ENCODE measurements at places on chromosomes 5 and 9.

DNA sequence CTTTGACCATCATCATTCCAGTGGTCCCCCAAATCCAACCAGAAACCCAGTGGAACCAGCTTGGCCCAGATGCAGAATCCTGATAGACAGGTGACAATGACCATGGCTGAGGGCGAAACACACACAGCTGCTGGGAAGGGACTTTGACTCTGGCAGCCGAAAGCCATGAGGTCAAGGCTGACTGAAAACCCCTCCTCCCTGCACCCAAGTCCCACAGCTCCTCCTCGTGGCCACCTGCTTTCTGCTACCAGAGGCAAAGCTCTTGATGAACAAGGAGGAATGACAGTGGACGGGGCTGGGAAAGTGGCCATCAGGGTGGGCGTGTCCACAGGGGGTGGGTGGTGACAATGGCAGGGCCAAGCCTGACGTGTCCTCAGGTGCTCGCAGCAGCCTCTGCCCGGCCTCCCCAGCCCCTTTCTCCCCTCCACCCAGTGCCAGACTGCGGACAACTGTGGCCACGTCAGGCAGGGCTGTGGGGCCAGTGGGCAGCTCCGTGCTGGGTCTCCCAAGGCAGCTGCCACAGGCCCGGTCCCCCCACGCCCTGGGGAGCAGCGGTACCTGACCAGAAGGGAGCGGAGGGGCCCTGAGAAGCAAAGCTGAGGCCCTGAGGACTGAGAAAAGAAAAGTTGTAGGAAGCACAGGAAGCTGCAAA lies 30.8 kb upstream of the SARDH start:
- no peak for DNase-seq

DNA sequence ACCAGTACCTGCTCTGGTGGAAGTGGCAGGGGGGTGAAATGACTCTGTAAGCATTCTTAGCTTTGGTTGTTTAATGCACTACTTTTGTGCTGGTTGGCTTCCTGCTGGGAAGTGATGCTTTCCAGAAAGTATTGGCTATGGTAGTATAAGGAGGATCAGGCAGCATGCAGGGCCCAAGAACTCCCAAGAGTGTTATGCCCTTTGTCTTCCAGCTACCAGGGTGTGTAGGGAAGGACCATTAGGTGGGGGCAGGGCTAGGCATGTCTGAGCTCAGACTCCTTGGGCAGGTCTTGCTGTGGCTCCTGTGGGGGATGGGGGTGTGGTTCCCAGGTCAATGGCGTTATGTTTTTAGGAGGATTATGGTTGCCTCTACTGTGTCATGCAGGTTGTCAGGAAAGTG lies 135.8 kb upstream of the TRPC7 start:
- no peak for DNase-seq

- DNase-seq, result no peak
These were observed 32.2 kb downstream of the ANXA2R start for GRCh38 chr5:43007911-43008362.

DNA sequence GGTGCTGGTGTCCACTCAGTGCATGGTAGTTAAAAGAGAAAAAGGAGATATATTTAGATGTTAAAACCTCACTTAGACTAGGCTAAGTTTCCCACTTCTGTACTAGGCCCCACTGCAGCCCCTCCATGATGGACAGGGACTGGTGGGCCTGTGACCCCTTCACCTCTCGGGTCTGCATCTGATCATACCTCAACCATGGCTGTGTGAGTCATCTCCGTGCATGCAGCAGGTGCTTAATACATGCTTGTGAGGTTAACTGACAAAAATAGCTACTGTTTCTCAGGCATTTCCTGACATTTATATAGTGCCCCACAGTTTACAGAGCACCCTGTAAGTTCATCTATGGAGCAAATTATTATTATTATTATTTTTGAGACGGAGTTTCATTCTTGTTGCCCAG lies 8.4 kb upstream of the URM1 start:
- no peak for DNase-seq

DNA sequence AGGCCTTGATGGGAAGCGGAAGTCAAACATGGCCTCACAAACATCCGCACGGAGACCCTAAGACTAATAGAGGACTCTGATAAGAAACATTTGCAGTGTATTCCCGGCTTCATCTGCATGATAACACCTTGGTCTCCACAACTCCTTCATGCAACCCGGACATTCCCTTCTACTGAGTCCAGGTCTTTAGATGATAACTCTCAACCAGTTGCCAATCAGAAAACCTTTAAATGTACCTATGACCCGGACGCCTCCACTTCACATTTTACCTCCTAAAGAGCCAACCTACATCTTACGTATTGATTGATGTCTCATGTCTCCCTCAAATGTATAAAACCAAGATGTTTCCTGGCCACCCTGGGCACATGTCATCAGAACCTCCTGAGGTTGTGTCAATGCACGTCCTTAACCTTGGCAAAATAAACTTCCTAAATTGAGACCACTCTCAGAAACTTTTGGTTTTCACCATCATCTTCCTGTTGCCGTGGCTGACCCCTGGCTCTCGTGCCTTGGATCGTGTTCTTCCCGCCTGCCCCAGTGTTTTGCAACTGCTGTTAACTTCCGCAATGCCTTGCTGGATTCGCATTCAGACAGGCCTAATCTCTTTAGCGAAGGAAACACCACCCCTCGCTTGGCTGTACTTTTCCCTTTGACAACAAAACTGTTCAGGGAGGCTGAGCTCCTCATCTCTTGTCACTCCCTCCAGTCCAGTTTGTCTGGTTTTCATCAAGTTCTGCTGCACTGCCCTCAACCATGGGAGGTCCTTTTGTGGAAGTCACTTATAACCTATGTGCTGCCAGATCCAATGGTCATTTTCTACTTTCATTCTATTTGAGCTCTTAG lies 1.1 kb upstream of the DAP start:
- DNase-seq, result no peak

DNA sequence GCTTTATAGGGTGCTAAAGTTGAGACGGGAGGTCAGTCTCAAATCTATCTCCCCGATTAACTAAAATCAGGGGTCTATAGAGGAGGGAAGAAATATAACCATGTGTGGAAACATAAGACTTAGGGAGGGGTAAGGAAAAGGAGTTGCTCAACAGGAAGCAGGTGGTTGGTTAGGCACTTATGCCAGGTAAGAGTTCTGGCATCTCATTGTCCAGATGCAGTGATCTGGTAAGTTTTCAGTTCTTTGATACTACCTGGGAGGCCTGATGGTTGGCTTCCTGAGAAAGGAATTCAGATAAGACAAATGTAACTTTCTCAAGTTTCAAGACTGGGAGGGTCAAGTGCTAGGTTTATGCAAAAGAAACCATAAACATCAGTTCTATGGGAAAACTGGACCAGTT lies 47.7 kb downstream of the CERT1 start:
- DNase-seq, result no peak

GRCh38 chr5:139552893-139553575 lies 8.1 kb upstream of the UBE2D2 start:
- DNase-seq, result no peak

- no peak for DNase-seq
These were observed 83.7 kb downstream of the SH3TC2 start for GRCh38 chr5:148979083-148979723.

Measured in substantia nigra (tissue), 51 donors.